NCI-H82 (cell line): ENCODE measurements at places on chromosomes 5 and 9.

GRCh38 chr9:29348999-29349398 is 1775.7 kb upstream of the C9orf72 start:
- DNase-seq: no peak

- DNase-seq: no peak
Observed at GRCh38 chr9:93945400-93946337, 9.5 kb downstream of the BARX1 start.

DNA sequence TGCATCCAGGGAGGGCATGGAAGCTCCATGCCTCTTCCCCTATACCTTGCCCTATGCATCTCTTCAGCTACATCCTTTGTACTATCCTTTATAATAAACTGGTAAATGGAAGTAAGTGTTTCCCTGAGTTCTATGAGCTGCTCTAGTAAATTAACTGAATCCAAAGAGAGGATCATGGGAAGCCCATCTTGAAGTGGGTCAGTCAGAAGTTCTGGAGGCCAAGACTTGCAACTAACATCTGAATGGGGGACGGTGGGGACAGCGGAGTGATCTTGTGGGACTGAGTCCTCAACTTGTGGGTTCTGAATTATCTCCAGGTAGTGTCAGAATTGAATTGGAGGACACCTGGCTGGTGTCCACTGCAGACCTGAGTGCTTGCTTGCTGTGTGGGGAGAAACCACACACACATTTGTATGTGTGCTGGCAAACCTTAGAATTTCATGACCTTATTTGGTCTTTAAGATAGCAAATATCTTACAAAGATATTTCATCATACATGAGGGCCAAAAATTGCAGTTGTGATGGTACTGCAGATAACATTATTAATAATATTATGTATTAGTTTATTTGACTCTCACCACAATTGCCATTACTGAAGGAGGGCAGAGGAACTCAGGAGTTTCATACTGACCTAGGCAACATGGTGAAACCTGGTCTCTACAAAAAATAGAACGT is 5.5 kb upstream of the PRELID2 start:
- no peak for DNase-seq

DNA sequence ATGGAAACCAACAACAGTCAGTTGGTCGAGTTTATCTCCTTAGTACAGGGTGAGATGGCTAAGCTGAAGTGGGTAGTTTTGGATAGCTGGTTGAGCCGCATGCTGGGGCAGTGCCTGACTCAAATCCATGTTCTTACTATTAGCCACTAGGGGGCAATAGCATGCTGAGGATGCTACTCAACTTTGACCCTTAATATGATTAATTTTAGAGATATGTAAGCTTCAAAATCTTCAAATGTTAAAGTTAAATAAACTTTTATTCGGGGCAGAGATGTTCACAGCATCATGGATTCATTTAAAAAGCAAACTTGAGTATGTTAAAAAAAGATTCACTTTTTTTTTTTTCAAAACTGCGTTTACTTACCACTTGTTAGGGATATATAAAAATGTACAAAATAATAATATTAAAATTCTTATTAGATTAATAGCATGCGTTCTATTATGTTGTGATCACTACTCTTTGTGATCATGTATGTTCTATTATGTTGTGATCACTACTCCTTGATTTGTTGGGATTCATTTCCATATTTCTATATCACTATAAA is 57.0 kb downstream of the C9orf153 start:
- DNase-seq: peak; percentile 69

GRCh38 chr9:104914466-104914865 is 13.5 kb downstream of the ABCA1 start:
- no peak for DNase-seq

GRCh38 chr5:150809363-150809762 is 30.8 kb downstream of the SMIM3 start:
- no peak for DNase-seq

- DNase-seq: no peak
Observed at GRCh38 chr5:67793966-67794365, 421.6 kb upstream of the PIK3R1 start.

DNA sequence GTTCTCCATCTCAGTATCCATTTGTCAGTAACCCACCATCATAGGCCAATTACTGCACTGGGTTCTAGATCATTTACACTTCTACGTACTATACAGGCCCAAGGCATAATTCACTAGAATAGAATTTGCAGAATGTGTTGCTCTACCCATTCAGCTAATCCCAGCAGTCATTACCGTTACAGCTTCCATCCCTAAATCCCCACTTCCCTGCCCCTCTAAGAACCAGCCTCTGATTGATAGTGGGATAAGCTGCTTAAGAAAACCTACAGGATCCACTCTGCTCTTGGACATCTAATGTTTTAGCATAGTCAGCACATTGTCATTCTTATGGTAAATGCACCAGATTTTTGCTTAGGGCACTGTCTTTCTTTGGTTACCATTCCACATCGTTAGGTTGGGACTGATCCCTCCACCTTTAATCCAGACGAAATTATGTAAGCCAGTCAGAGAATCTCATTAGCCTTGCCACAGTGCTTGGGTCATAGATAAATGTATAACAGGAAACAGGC is 39.3 kb upstream of the CHD1 start:
- peak; percentile 92 for DNase-seq

DNA sequence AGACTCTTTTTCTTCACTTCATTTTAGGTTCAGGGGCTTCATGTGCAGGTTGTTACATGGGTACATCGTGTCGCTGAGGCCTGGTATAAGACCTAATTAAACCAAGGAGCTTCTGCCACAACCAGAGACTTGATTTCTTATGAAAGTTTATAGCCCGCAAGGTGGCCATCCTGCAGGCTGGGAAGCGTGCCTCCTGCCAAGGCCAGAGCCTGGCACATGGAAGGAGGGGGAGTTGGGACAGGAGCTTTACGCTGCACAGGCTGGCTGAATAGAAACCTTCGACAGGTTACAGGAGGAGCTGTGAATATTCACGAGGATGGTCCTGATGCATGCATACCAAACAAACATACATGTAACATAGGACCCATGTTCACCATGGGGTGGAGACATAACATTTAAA is 50.1 kb upstream of the SIMC1 start:
- DNase-seq: no peak

GRCh38 chr5:57505272-57506200 is 22.9 kb upstream of the ACTBL2 start:
- DNase-seq: peak; percentile 88

- peak; percentile 44 for DNase-seq
Observed at GRCh38 chr9:89319015-89319905, 960 bp downstream of the SECISBP2 start.

GRCh38 chr5:9329125-9329524 is 216.8 kb downstream of the SEMA5A start:
- DNase-seq: no peak

- peak; percentile 6 for DNase-seq
Observed at GRCh38 chr5:110402562-110402961, 323.9 kb downstream of the TMEM232 start.

DNA sequence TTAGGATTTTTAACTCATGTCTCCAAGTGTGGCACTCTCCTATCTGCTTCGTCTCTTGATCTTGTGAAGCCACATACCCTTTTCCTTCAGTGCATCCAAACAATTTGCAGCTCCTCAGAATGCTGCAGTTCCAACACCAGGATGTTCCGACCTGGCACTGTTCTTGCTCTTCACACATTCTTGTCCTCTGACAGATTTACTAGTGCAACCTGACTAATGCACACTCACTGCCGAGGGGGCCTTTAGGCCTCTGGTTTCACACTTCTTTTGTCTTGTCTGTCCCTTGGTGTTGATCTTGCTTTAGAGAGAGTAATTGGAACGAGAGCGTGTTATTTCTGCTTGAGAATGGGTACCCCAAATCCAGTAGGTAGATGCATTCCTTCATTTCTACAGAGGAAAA is 15.0 kb downstream of the ARHGAP26 start:
- no peak for DNase-seq

DNA sequence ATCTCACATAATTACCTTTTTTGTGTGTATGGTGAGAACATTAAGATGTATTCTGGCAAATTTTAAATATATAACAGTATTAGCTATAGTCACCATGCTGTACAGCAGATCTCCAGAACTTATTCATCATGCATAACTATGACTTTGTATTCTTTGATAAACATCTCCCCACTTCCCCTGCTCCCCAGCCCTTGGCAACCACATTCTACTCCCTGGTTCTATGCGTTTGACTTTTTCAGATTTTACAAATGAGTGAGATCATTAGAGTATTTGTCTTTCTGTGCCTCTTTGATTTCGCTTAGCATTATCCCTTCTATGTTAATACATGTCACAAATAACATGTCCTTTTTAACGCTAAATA is 49.4 kb downstream of the SMC2 start:
- no peak for DNase-seq

DNA sequence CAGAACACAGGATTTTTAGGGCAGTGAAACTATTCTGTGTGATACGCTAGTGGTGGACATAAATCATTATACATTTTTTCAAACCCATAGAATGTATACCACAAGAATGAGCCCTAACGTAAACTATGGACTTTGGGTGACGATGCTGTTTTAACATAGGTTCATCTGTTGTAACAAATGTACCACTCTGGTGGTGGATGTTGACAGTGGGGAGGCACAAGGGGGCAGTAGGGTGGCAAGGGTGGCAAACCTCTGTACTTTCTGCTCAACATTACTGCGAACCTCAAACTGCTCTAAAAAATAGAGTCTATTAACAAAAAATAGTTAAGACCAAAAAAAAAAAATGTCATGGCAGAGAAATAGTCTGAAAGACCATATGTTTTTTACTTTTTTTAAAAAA is 9.1 kb upstream of the MVB12B start:
- DNase-seq: no peak

- no peak for DNase-seq
Observed at GRCh38 chr5:140287801-140288521, 14.9 kb downstream of the PFDN1 start.

GRCh38 chr9:132731230-132731629 is 61.0 kb downstream of the GTF3C4 start:
- DNase-seq: no peak

DNA sequence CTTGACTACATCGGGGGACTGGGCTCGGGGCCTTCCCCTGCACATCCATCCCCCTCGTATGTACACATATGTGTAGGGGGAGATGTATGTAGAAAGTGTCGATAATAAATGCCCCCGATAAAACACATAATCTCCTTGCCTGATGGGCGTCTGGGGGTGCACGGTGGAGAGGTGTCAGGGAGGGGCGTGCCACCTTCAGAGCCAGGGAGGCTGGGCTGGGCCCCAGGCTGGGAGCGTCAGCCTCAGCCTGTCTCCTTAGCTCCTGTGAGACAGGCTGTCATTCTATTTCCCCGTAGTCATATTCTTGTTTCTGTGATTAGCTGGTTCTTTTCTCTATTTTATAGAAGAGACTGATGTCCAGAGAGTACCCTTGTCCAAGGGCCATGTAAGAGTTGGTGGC is 4.7 kb upstream of the RXRA start:
- DNase-seq: no peak

- no peak for DNase-seq
Observed at GRCh38 chr9:131609099-131609830, 63.9 kb downstream of the PRRT1B start.

DNA sequence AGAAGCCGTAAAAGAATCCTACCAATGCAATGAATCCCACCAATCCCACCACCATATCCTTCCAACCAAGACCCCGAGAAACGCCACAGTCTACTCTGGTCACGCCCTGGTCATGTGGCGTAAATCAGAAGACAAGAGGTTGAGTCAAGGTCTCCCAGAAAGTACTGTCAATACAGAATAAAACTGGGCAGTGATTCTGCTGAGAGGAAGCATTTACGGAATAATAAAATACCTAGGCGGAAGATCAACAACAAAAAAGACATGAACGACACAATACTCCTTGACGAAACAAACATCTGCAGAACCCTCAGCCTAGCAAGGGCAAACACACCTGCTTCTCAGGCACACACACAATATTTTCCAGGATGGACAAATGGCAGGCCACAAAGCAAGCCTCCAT is 62.8 kb downstream of the GOLM1 start:
- no peak for DNase-seq

- no peak for DNase-seq
Observed at GRCh38 chr5:10788358-10788757, 27.3 kb upstream of the DAP start.

DNA sequence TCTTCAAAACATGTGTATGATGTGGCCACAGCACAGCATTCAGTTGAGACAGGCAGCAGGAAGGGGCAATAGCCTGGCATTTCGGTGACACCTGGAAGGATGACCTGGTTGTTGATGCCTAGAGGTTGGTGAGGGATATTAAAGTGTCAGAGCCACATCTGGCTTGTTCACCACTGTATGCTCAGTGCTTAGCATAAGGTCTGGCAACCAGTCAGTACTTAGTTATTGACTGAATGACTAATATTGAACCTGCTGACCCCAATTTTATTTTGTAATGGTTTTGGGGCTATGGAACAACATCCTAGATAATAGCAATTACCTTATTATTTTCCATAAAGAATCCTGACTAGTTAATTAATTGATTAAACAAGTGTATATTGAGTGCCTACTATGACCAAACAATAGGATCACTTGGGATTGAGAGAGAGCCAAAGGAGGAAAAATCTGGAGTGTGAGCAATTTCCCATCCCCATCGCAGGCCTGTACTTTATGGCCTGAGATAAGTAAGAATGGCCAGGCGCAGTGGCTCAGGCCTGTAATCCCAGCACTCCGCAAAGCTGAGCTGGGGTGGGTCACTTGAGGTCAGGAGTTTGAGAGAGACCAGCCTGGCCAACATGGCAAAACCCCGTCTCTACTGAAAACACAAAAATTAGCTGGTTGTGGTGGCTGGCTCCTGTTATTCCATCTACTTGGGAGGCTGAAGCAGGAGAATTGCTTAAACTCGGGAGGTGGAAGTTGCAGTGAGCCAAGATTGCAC is 85.4 kb upstream of the PLPP1 start:
- DNase-seq: peak; percentile 8

GRCh38 chr9:33852216-33852826 is 35.4 kb downstream of the UBE2R2 start:
- peak; percentile 27 for DNase-seq

- DNase-seq: no peak
Observed at GRCh38 chr9:136251264-136252115, 5.9 kb upstream of the QSOX2 start.

DNA sequence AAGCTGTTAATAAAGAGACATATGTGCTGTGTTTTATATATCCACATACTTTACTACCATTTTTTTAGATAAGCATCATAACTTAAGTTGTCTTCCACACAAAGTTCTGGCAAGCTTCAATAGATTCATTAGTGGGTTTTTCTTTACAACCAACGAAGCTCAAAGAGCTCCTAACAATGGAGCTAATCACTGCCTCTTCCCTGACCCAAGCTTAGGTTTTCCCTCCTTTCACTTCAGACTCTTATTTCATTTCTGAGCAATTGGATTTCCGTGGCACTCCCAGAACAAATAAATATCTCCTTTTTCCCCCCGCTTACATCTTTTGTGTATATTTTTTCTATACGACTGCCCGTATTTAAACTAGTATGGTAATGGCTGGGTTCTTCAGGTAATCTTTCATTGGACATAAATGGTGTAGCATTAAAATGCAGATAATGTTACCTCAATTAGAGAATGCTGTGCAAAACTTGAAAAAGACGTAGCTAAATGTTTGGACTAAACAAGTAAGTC is 275.5 kb upstream of the TMEM161B start:
- no peak for DNase-seq

- DNase-seq: no peak
Observed at GRCh38 chr5:97074859-97075489, 67.4 kb downstream of the LIX1 start.

- no peak for DNase-seq
Observed at GRCh38 chr9:127076860-127077643, 45.4 kb downstream of the ANGPTL2 start.

GRCh38 chr5:14286574-14287421 is 143.7 kb downstream of the TRIO start:
- no peak for DNase-seq

GRCh38 chr9:22146604-22147003 is 137.5 kb upstream of the CDKN2B start:
- no peak for DNase-seq

GRCh38 chr5:66554884-66555283 is 41.3 kb upstream of the MAST4 start:
- DNase-seq: no peak
